ENCODE measurements at places on chromosomes 7 and 10. TPM values are rescaled to one million over a fixed set of nuclear protein-coding genes. Genes with fewer than 3 reads are reported as not detected.

The OR2A5 gene
- total RNA-seq: not detected

DNA sequence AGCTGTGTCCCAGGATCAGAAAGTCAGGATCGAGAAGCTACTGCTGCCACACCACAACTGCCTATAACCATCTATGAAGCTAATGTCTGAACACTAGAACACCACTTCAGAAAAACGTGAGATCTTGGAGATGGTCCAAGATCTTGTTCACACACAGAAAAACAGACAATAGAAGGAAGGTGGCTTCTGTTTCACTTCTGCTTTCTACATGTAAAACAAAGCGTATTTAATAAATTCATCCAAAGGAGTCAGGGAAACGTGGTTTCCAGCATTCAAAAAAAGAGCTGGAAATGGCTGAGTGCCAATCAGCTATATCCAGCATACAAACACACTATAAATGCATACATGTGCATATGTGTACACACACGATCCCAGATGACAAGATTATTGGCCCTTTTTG, 70.2 kb upstream of the CCDC71L start:
- no peak for DNase-seq

DNA sequence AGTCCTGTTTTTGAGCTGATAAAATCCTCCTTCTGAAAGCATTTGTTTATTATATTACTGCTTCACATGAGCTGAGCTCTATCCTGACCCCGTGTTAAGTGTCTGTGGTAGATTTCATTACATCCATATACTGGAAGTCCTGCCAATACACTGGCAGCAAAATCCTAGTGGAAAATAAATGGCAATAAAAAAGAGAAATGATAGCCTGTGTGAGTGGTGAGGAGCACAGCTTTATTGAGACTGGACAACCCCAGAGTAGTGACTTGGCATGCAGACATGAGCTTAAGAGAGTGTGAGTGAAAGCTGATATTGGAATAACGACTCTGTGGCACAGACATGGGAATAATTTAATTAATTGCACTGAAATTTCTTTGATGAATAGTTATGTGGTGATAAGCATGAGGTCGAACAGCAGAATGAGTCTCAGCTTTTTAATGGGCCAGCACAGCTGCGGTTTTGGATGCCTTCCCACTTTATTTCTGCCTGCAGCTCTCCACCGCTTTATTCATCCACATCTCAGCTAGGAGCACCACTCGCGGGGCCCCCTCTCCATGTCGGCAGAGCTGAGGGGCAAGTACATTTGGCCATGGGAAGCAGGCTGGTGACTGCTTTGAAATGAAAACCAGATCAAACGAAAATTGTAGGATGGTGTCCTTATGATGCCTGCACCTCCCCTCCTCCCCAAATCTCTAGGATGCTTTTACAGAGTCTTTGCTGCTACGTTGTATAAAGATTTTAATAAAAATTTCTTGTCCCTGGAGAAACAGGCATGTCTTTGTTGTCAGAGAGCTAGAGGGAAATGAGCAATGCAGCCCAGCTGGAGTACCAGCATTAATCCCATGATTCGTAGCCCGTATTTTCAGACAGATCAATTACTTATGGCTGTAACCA, 494.3 kb downstream of the AUTS2 start:
- no peak for DNase-seq

GRCh38 chr7:92835851-92836488, 403 bp downstream of the CDK6 start:
- no peak for DNase-seq

Measured in renal cortical epithelial cell (primary cell).